ENCODE measurements at places on chromosomes 1 and 21. TPM values are rescaled to one million over a fixed set of nuclear protein-coding genes. Genes with fewer than 3 reads are reported as not detected.

DNA sequence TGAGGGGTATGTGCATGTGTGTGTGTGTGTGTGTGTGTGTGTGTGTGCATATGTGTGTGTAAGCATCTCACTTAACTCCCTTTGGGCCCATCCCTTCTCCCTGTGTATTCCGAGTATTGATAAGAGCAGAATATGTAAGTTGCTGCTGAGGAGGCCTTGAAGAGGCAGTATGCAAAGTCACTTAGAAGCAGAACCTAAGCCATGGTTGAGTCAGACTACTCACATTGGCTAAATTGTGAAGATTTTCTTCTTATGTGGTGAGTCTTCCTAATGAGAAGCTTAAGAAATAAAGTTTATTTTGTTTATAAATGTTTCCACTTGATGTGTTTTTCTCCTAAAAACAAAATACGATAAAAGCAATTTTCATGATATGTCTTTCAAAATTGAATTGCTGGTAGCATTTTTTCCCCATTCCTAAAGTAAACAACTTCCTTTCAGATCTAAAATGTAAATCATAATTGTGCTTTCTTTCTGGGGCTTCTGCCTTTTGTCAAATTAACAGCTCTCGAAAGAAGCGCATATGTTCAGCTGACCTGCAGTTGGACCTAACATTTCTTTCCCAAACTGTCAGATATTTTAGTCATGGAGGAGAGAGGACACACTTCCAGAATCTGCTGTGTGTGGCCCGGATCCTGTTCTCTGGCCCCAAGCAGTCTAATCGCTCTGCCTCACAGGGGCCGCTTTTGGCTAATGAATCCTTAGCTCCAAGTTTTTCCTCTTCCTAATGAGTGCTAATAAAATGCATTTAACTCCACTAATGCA is 284.0 kb downstream of the DUSP10 start:
- DNase-seq, result no peak
- peak overlapping the region; percentile 58 for H3K27ac ChIP-seq

DNA sequence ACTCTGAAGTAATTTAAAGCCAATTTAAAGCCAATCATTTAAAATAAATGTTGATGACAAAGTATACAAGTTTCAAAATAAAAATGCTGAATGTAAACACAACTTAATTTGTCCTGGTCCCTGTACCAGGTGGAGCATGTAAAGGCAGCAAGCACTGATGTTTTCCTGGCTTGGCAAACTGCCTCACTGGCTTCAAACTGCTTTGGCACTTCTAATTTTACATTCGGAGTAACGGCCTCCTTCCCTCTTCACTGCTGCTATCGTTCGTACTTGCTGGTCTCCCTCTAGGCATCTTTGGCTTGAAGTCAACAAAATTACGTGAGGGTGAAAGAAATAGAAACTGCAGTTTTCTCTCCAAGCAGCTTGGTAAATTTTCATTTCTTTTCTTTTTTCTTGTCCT is 287.9 kb downstream of the LTN1 start:
- DNase-seq, result no peak
- no peaks in the 10 kb centered on the region for H3K27me3 ChIP-seq
- H3K36me3 ChIP-seq, result no peaks in the 10 kb centered on the region
- H3K27ac ChIP-seq, result no peak overlapping the region
- H3K4me1 ChIP-seq, result peaks cover 26% of the 10 kb centered on the region

DNA sequence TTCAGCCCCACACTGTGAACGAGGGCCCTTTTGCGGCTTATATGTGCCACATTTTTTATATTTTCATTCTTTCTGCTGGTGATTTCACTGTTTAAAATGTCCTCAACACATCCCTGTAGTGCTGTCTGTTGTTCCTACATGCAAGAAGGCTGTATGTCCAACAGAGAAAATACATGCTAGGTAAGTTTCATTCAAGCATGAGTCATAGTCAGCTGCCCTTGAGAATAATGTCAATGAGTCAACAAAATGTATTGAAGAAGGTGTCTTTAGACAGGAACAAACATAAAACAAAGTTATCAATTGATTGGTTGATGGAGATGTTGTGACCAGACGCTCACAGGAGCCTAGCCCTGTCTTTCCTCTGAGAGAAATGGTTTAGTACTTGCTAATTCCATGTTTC is 553.4 kb downstream of the PLPP3 start:
- H3K27ac ChIP-seq, result no peak overlapping the region
- H3K4me3 ChIP-seq, result no peak overlapping the region
- no peak for DNase-seq
- H3K36me3 ChIP-seq, result no peaks in the 10 kb centered on the region
- H3K4me1 ChIP-seq, result no peaks in the 10 kb centered on the region
- H3K27me3 ChIP-seq, result no peaks in the 10 kb centered on the region

GRCh38 chr1:38918568-38918967 is 23.1 kb downstream of the RHBDL2 start:
- no peaks in the 10 kb centered on the region for H3K27me3 ChIP-seq
- no peak overlapping the region for H3K27ac ChIP-seq
- H3K36me3 ChIP-seq, result no peaks in the 10 kb centered on the region
- no peak overlapping the region for H3K4me3 ChIP-seq

The PIK3CD gene
- 12.7 TPM for total RNA-seq

The ESPN gene
- total RNA-seq, result not detected
